ENCODE measurements at places on chromosomes 5 and 9. TPM values are rescaled to one million over a fixed set of nuclear protein-coding genes. Genes with fewer than 3 reads are reported as not detected.

The LIX1 gene
- total RNA-seq, result not detected

DNA sequence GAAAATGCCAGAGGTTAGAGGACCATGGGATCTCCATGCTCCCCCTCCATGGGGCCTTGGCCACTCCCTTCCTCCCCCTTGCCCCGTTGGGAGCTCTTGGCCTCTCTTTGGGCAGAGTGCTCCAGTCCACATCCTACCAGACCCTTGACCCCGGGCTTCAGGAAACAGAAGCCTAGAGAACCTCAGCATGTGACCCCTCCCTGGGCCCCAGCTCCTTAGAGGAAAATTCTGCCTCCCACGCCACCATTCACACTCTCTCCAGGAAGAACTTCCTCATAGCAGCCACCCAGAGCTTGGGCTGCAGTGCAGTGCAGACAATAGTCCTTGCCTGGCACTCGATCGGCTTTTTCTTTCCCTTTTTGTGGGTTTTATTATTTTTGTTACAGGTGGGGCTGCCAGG, 6.0 kb downstream of the LHX6 start:
- DNase-seq, result no peak

DNA sequence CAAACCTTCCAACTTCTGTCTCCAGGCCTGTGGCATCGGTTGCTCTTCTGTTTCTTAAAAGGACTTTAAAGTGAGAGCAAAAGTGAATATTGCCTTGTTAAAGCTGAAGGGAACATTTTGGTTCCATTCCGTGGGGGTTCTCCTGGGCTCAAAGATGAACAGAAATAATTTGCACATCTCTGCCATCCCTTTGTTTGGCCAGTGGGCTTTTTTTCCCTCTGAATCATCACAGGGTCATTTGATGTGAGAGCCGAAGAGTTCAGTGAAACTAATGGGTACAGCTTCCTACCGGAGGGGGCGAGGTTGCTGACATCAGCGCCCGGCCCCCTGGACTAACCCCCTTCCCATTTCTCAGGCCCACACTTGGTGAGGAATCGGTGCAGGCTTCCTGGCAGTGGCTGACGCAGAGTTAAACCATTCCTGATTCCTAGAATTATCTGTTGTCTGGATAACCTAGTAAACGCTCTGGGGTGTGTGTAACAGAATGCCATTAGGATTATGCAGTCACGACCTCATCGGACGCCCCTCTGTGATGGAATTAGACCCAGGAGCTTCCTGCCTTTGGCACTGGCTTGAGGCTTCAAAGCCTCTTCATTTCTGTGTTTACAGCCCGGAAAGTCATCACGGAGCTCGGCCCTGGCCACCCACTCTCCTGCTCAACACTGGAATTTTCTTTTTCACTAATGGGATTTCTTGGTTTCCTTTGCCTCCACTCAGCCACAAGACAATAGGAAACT, 61.6 kb upstream of the RPL26L1 start:
- peak; percentile 80 for DNase-seq

DNA sequence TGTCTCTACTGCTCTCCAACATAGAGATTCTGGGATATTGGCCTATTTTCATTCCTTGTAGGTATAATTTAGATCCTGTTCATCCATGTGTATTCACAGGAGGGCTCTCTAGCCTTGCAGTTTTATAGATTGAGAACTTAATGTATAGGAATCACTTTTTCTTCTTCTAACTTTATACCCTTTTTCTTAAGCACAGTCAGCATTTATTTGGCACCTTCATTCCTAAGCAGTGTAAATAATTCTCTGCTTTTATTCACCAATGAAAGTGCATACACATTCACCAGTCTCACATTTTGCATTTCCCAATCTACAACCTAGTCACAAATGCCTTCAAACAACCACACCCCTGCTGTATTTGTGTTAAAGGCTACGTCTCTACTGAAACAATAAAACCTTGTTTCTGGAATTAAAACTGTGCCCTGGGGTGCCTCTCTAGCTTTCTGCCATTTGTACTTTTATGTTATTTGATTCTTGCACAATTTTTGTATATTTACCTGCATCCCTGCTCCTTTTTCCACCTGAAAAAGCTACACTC, 49.3 kb downstream of the NREP start:
- no peak for DNase-seq

DNA sequence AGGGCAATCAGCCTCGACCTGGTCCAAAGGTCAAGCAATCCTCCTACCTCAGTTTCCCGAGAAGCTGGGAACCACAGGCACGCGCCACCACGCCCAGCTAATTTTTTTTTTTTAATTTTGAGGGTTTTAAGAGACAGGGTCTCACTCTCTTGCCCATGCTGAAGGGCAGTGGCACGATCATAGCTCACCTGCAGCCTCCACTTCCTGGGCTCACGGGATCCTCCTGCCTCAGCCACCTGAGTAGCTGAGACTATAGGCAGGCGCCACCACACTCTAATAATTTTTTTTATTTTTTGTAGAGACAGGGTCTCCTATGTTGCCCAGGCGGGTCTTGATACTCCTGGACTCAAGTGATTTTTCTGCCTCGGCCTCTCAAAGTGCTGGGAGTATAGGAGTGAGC, 1.6 kb downstream of the UIMC1 start:
- DNase-seq, result no peak

All from lung microvascular endothelial cell (primary cell).